ENCODE measurements at places on chromosomes 1 and 21.

- no peak for DNase-seq
Measured at GRCh38 chr1:11487196-11487751, 8.3 kb downstream of the DISP3 start.

- DNase-seq = no peak
Measured at GRCh38 chr1:145785547-145785946, 38.3 kb downstream of the RNF115 start.

DNA sequence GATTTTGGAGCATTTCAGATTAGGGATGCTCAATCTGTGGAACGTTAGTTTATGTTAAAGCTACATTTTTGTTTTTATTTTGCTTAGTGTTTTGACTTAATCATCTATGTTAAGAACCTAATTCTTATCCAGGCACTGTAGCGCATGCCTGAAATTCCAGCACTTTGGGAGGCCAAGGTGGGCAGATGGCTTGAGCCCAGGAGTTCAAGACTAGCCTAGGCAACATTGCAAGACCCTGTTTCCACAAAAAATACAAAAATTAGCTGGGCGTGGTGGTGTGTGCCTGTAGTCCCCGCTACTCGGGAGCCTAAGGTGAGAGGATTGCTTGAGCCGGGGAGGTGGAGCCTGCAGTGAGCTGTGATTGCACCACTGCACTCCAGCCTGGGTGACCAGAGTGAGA, 23.4 kb downstream of the FNBP1L start:
- DNase-seq = no peak

GRCh38 chr1:19533626-19534025, 48.3 kb upstream of the CAPZB start:
- no peak for DNase-seq

DNA sequence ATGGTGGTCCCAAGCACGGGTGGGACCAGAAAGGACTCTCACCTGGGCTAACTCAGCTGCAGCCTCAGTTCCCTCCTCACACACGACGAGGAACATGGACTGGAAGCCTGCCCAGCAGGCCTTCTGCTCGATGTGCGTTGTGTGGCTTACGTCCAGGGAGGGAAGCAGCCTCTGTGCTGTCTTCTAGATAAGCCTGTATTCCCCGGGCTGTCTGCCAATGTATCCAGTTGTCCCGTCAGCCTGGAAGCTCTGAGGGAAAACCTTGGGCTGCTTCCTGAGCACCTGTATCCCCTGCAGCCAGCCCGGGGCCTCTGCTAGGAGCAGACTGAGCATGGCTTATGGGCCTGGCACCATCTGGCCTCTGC, 10.5 kb downstream of the PCSK9 start:
- no peak for DNase-seq

DNA sequence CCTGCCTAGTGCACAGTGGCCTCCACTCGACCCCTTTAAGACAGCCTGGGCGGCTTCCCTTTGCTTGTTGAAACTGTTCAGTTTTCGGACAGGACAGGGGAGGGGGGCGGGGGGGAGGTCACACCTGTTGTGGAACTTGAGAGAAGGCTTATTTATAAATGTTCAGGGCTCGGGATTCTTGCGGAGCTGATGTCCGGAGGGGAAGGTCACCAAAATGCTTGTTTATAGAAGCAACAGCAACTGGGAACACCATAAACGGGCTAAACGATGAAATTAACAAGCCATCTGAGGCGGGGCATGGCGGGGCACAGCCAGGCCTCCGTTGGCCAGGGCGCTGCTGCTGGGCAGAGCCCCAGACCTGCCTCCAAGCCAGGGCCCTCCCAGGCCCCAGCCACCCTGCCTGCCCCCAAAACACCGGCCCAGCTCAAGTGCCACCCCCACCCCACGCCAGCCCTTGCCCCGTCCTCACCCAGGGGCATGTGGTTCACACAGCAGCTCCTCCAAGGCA, 59.8 kb upstream of the CASZ1 start:
- DNase-seq = no peak

GRCh38 chr1:7469255-7469938, 301.7 kb upstream of the VAMP3 start:
- no peak for DNase-seq

GRCh38 chr1:174740249-174740968, 259.3 kb upstream of the CACYBP start:
- DNase-seq = no peak

DNA sequence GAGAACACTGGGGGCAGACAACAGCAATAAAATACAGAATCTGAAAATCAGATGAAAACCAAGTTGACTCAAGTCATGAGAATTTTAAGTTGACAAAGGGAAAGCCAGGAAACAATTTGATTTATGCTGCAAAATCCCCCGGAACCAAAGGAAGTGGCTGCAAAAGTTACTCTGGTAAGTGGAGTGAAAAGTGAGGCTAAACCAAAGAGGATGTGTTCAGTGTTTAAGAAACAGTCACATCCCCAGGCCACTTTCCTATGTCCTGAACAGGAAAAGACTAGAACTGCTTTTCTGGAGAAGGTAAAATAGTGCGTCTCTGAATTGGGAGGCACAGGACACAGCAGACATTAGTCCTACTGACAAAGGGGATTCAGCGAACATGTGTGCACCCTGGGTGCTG, 5.9 kb downstream of the TARBP1 start:
- DNase-seq = no peak

GRCh38 chr1:219427989-219428388, 184.9 kb downstream of the ZC3H11B start:
- no peak for DNase-seq

DNA sequence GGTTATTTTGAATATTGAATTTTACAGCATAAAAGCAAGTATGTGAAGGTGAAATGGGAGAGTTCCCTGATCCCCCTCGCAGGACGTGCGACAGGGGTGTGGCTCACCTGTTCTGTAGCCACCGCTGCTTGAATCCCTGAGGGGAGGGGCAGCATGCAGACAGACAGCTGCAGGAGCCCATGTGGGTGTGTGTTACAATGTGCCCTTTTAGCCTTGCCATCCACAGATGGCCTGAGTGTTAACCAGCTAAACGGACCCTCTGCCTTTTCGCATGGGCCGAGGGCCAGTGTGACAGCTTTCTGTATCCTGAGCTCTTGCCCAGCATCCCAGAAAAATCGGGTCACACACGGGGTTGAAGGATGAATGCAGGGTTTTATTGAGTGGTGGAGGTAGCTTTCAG, 43.3 kb downstream of the JAM2 start:
- no peak for DNase-seq

DNA sequence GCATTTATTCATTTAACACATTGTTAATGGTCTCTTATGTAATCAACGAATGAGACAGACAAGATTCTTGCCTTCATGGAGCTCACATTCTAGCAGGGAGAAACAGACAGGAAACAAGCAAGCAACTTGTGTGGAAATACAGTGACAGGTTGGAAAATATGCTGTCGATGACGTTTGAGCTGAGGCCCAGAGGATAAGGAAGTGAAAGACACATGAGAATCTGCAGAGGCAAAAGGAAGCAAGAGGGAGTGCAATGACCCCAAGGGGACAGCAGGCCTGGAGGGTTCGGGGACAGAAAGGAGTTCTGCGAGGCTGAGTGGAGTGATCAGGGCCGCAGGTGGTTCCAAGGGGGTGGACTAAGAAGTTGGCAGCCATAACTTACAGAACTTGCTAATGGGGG, 60.6 kb upstream of the AKT3 start:
- no peak for DNase-seq

- DNase-seq = peak; percentile 33
Measured at GRCh38 chr1:11736746-11737639, 1.1 kb downstream of the AGTRAP start.

DNA sequence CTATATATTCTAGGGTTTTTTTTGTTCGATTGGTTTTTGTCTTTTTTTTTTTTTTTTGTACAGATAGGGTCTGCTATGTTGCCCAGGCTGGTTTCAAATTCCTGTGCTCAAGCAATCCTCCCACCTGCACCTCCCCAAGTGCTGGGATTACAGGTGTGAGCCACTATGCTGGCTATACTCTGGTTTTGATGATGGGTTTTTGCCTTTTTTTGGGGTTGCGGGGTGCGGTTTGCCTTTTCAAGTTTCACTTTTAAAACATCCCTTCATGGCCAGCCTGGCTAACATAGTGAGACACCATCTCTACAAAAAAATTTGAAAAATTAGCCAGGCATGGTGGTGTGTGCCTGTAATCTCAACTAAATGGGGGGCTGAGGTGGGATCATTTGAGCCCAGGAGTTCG, 10.0 kb downstream of the KDM5B start:
- no peak for DNase-seq

DNA sequence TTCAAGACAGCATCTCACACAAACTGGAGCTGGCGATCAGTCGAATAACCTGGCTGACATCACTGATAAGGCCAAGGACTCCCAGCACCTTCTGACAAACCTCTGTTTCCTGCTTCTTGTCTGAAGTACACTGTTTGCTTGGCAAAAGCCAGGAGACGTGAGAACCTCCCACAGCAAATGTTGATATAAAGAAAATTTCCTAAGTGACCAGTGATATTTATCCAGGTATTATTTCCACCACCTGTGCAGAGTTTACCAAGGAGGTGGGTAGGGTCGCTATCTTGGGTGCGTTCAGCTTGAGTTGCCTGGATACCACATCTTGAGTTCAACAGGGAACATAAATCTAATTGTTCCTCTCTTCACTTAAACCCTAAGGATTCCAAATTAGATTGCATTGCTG, 72.9 kb downstream of the SETD4 start:
- DNase-seq = no peak

- no peak for DNase-seq
Measured at GRCh38 chr21:36718951-36719501, 20.1 kb downstream of the SIM2 start.

DNA sequence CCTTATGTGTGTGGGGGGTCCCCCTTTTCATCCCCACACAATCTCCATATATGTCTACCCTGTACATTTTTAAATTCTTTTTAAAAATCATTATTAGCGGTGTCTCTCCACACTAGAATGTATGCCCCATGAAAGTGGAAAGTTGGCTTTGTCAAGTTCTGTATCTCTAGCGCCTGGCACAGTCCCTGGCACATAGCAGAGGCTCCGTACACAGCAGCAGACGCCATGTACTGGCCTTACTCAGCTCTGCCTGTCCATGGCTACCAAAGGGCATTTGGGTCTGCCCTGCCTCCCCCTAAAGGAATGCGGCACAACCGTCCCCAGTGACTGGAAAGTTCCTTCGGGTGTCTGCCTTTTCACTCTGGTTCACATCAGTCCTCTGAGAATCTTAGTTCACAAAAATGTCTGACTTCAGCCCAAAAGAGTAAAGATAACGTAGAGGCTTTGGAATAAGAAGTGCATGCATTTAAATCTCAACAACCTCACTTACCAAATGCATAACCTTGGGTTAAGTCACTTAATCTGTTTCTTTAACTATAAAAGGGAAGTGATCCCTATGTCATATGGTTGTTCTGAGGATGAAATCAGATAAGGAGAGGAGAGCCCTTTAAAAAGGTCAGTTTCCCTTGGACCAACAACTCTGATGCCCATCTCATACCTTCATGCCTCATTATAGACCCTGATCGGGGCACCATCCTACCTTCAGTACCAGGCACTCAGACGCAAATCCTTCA, 61.1 kb downstream of the CD46 start:
- DNase-seq = no peak

DNA sequence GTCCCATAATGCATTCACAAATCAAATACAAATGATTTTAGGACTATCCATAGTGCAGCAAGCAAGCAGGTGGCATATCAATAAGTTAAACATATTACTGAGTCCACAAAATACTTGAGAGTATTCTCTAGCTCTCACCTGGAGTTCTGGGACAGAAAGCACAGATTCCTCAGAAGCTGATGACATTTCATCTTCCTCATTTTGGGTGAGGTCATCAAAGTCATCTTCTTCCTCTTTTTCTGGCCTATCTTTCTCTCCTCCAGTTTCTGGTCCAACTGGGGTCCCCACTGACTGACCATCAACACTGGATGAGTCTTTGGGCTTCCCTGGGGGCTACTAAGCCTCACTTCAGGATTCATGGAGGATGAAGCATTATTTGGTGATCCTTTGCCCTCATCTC, 38.9 kb downstream of the YY1AP1 start:
- DNase-seq = no peak

DNA sequence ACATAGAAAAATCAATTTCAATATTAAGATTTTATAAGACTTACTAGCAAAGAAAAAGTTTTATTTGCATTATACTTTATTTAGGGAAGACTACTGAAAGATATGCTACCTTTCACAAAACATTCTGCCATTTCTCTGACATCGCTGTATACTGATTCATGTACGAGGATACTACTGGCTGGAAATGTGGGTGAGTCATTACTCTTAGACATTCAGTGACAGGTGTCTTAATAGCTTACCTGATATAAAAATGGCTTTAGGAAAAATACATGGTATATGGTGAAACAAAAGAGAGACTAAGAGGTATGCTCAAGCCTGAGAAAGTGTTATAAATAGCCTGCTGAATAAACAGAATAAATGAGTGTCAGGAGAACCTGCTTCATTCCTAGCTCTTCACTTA, 73.0 kb upstream of the EXO1 start:
- DNase-seq = no peak

- DNase-seq = no peak
Measured at GRCh38 chr1:220888417-220888986, 9.3 kb downstream of the HLX start.

DNA sequence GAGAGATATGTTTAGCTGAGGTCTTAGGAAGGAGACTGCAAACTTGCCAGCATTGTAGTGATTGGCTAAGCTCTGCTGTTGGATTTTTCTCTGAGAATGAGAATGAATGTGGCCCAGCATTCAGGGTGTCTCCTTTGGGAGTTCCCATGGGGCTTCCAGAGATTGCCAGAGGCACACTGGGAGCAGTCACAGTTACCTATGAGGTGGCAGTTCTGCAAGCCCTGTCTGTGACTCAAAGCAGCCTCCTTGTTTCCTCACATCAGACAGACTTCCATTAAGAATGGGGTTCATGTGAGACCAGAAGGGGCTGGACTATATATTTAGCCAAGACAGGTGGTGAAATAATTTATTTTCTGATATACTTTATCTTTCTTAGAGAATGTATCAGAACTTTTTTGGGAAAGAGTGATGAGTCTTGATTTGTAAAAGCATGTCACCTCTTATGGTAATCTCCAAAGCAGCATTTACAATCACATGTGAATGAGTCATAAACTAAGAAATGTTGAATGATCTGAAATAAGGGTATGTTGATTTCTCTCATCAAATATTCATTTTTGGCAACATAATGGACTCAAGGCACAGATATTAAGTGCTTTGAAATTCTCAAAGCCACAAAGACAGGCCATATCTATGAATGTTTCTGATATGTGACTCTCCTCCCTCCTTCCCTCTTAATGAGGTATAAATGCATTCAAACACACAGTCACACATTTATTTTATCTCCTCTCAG, 9.5 kb upstream of the SLC19A2 start:
- DNase-seq = no peak

- no peak for DNase-seq
Measured at GRCh38 chr1:65478379-65479026, 58.0 kb downstream of the LEPR start.

GRCh38 chr1:159951551-159951950, 2.5 kb downstream of the SLAMF9 start:
- DNase-seq = no peak

- no peak for DNase-seq
Measured at GRCh38 chr1:3345792-3346191, 108.7 kb upstream of the ARHGEF16 start.

GRCh38 chr1:30284226-30284625, 439.2 kb downstream of the MATN1 start:
- DNase-seq = no peak

- DNase-seq = peak; percentile 49
Measured at GRCh38 chr1:6343506-6344405, 49.8 kb downstream of the ACOT7 start.
